ENCODE measurements at places on chromosomes 12 and 14.

GRCh38 chr14:85620947-85621346 lies 91.0 kb downstream of the FLRT2 start:
- no peak for DNase-seq

- peak; percentile 43 for DNase-seq
Measured at GRCh38 chr12:26878661-26879119, 45.7 kb upstream of the ITPR2 start.

DNA sequence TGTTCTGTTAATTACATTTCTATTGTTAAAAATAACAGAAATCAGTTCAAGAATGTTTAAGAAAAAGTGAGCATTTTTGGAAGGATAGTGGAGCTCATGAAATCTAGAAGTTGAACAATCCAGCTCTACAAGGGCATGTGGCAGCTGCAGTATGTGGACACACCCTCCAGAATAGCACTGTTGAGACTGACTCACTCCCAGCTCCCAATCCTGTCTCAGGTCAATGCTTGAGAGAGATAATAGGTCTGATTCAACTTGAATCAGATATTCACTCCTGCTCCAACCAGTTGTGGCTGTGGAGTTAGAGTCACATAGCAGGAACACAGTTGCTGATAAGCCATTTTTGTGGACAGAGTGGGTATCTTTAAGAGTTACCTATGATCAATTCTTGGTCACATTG lies 113.0 kb upstream of the NTF3 start:
- peak; percentile 1 for DNase-seq

- DNase-seq = peak; percentile 56
Measured at GRCh38 chr14:24818058-24818822, 184.2 kb upstream of the GZMB start.

DNA sequence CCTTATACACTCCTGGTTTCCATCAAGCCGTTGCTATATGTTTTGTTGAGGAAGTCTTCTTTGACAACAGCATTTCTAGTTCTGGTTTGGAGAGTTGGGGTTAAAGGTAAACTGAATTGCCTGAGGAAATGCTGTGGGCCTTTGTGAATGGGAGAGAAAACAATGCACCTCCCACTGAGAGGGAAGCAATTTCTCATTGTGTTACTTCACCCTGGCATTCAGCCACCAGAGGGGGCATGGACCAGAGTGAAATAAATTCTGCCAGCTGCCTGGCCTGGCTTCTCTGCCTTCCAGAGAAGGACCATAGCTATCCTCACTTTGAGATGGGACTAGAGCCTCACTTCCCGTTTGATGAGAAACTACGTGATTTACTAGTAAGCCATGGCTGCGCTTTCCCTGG lies 475.3 kb downstream of the EGLN3 start:
- peak; percentile 53 for DNase-seq

- no peak for DNase-seq
Measured at GRCh38 chr12:54053751-54054741, at the start of gene HOXC4. TSS of gene HOXC4 (plus strand) at chr12:54053835. CDS start at chr12:54053923, 88 bp downstream.

DNA sequence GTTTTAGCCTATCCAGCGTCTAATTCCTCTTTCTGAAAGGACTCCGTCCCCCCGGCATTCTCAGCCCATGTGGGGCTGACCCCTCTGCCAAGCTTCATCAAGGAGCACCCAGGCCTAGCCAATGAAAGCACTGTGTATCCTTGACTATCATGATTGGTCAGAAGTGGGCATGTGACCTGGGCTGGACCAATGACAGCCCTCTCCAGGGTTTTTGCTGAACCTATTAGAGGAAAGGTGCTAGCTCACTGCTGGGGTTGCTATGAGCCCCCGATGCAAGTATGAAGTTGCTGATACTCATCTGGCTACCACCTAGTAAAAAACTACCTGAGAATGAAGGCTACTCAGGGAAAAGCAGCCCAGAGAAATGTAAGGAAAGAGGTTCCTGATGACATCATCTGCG lies 68.1 kb downstream of the LRRC74A start:
- DNase-seq = no peak
